ENCODE measurements at places on chromosomes 4 and X.

- no peak for DNase-seq
Measured at GRCh38 chr4:93409035-93409434, 419.5 kb upstream of the ATOH1 start.

DNA sequence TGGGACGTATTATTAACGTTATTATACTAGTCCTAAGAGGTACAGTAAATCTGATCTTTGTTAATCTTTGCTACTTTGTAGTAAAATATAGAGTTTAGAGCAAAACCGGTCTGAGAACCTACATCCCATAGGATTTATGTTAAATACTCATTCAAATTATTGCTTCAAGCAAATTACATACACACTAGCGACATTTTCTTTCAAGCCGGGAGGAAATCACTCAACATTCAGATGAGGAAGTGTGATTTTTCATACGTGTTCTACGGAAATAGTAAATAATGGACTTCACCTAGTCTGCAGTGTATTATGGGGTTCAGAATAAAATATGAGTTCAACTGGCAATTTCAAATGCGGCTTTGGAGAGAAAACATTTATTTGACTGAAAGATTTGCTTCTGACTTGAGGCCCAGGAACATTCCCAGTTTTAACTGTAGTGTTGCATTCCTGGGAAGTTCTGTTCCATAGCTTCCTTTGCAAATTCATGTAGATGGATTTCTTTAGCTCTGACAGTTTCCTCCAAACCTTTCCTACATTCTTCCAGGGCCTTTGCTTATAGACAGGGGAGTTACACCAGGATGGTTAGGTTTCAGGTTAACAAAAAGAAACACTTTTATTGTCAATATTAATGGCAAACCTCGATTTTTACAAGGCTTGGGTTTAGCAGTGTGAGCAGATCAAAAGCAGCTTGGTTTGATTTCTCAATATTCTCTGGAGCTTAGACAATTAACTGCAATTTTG is 5.3 kb upstream of the HAND2 start:
- no peak for DNase-seq

- no peak for DNase-seq
Measured at GRCh38 chr4:117357866-117358265, 272.5 kb upstream of the TRAM1L1 start.

- DNase-seq, result no peak
Measured at GRCh38 chrX:2498781-2499302, 1.9 kb downstream of the DHRSX start.

- no peak for DNase-seq
Measured at GRCh38 chrX:74049126-74049525, 254.9 kb upstream of the ZCCHC13 start.

DNA sequence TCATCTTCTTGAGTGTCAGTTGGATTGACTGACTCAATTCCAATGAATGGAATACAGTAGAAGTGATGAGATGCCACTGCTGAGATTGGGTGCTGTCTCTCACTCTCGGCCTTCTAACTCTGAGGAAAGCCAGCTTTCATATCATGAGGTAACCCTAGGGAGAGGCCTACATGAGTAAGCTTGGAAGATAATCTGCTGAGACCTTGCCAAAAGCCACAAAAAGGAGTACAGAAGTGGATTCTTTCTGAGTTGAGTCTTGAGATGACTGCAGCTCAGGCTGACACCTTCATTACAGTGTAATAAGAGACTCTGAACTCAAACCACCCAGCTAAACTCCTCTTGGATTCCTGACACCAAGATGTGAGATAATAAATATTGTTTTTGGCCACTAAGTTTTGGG is 537.4 kb upstream of the MAGEB18 start:
- DNase-seq, result no peak
